ENCODE measurements at places on chromosomes 2 and 18.

DNA sequence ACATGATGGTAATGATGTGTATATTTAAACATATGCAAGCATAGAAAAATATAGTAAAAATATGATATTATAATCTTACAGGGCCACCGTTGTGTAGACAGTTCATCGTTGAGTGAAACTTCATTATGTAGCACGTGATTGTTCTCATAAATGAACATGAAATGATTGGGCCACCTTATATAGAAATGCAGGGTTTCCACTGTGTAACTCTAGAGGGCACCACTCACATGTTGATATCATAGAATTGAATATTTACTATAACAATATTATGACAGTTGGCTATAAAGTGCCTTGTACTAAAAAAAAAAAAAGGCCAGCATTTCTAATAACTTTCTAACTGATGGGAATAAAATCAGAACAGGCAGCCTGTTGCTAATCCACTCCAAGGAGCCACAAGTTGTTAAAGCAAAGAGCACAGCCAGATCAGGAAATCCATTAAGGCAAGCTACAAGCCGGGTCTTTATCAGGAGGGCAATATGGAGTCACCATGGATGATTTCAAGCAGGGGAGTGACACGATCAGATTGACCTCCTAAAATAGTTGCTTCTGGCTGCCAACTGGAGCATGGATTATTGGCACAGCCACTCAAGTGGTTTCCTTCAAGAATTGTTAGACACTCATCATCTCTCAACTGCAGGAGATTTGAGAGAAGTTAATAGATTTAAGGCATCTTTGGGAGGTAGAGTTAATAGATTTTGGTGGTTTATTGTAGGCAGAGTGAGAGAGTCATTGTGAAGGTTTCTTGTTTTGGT lies 16.7 kb downstream of the IL1F10 start:
- no peak for DNase-seq

- DNase-seq = no peak
These were observed 45.1 kb downstream of the CCDC93 start for GRCh38 chr2:117968722-117969121.

DNA sequence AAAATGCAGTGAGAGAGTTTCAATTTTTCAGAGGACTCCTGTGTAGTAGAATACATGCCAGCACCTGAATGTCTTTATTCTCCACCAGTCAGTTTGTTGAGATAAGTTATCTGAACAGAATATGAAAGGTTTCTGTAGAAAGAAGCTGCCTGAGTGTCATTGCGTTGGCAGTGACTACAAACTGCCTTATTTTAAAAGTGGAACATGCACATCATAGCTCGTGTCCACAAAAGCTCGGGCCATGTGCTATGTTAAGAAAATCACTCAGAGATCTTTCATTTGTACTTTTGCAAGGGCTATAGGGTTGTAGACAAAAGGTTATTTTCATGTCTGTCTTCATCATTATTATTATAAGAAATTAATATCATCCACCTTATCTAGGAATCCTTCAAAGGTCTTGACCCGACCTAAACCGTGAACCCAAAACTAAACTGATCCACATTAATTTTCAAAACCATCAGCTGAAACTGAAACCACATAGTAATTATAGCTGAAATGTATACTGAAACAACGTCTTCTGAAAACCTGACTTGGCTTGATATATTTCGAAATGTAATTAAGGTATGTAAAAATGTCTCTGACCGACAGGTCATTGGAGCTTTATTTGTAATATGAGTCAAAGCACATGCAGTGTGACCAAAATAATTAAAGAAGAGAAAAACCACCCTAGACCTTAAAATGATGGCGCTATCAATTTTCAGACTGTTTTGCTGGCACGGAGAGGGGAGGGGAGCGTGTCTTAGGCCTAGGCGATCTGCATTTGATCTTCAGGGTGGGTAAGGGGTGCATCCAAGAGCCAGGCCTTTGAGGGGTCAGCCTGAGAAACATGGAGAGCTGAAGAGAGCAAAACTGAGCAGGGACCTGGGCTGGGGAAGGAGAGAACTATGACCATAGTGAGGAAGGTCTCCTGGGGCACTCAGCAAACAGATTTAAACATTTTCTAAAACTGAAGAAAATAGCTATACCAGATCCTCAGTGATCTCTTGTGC lies 232.1 kb downstream of the SOX11 start:
- no peak for DNase-seq

DNA sequence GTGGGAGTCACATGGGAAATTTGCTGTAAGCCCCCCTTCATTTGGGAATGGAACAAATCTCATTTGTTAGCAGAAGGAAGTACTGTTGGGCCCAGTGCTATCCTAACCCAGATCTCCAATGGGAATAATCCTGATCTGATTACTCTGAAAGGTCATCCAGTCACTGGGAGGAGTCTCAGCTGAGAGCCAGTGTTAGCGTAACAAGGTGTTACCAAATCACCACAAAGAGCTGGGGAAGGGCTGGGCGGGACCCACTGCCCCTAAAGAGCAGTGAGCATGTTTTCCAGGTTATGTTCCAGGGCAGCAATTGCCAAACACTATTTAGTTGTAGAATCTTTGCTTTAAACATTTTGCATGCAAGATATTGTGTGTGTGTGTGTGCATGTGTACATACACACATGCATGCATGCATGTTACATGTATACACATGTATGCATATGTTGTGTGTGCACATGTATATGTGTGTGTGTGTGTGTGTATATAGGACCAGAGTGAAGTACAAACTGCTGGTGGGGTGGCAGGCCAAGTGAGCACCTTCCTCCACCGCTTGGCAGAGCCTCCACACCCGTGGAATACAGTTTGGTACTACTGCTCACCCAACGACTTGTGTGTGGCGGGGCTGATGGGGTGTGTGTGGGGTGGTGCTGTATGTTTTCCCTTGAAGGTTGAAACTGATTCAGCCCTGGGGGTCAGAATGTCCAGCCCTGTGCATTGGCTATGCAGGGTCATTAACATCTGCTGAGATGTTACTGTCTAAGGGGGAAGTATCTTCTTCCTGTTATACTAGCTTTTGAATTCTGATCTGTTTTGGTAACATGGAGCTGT lies 15.2 kb downstream of the INPP5D start:
- DNase-seq = no peak

GRCh38 chr2:171956135-171956825 lies 34.0 kb downstream of the HAT1 start:
- DNase-seq = no peak

DNA sequence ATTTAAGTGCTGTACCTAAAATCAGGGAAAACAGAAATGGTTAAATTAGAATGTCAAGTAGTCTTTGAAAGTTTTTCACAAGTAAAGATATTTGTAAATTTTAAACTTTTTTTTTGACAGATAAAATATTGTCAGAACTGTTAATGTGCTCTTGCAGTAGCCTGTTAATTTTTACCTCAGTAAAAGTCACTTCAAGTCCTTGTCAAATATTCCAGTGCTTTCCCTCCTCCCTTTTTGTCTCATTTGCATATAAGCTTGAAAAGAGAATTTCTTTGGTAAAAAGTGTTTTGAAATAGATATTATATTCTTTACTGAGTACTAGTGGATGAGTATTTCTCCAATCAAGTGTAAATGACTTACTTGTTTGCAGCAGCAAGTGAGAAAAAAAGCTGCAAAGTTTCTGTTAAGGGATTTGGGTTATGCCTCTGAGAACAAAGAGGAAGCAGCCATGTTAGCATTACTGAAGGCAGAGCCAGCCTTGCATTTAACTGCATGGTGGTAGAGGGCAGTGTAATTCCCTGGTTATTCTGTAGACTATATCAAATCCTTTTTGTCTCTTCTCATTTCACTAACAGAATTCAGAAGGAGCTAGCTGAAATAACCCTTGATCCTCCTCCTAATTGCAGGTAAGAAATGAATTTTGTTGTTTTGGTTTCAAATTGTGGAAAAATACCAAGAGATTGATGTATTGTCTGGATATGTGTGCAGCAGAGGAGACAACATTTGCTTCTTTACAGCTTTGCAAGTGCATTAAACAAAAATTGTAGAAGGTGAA lies 3.2 kb downstream of the UBE2E3 start:
- no peak for DNase-seq

GRCh38 chr2:28411956-28412609 lies 19.4 kb downstream of the FOSL2 start:
- no peak for DNase-seq

- DNase-seq = no peak
These were observed 11.5 kb upstream of the RTN4 start for GRCh38 chr2:55061523-55062344.

DNA sequence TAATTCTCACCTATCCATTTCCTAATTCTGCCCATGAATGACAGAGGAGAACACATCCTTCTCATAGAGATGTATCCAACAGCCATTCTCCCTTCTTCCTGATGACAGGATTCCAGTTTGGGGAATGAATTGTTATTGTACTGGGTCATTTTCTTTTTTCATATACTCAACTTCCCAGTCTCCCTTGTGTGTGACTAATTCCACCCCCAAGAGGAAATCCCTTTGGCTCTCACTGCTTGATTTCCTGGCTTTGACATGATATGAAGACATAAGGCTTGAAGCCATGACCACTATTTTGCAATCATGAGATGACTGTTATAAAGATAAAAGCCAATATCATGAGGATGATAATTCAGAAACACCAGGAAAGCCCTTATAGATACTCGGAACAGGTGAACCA lies 384.7 kb upstream of the ACVR2A start:
- no peak for DNase-seq

GRCh38 chr2:102041351-102041750 lies 49.6 kb downstream of the IL1R2 start:
- DNase-seq = no peak

DNA sequence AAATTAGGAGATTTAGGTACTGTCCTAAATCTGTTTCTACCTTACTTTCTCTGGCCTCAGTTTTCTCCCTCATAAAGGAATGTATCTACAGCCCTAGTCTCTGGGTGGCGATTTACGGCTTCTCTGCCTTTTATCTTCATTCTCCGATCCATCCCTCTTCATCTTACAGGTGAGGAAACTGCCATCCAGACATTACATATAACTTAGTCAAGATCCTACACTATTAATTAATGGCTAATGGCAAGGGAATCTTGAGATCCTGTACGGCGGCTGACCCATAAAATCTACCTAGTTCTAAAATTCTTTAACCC lies 386 bp upstream of the YIPF4 start:
- no peak for DNase-seq

DNA sequence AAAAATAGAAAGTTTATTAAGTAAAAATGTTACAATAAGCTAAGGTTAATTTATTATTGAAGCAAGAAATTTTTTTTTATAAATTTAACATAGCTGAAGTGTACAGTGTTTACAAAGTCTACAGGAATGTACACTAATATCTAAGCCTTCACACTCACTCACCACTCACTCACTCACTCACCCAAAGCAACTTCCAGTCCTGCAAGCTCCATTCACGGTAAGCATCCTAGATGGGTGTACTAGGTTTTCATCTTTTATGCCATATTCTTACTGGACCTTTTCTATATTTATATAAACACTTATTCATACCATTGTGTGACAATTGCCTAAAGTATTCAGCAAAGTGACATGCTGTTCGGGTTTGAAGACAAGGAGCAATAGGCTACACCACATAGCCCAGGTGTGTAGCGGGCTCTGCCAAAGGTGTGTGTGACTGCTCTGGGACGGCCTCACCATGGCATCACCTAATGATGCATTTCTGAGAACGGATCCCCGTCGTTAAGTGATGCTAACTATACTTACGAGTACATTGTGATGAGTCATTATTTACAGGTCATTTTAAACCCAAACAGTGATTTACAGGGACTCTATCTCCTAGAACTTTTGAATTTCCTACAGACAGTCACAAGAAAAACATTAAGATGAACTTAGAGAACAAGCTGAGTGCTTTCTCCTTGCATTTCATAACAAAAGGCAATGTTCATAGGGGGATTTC lies 76.3 kb upstream of the ID2 start:
- no peak for DNase-seq

GRCh38 chr2:142602418-142602989 lies 275.0 kb upstream of the KYNU start:
- no peak for DNase-seq

DNA sequence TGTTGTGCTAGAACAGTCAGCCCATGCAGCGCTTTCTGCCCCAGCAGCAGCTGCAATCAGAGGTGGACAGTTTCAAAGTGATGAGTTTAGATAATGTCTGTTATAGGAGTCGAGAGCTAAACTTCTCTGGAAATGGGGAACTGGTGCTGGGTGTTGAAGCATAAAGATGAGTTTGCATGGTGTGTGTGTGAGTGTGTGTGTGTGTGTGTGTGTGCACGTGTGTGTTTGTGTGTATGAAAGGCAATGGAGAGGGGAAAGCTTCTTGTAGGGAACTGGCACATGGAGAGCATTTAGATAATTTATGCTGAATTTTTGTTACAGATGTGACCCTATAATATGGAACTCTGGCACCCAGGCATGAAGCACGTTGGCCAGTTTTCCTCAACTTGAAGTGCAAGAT lies 22.7 kb downstream of the ICOS start:
- DNase-seq = no peak

GRCh38 chr2:55093381-55093780 lies 43.1 kb upstream of the RTN4 start:
- no peak for DNase-seq

DNA sequence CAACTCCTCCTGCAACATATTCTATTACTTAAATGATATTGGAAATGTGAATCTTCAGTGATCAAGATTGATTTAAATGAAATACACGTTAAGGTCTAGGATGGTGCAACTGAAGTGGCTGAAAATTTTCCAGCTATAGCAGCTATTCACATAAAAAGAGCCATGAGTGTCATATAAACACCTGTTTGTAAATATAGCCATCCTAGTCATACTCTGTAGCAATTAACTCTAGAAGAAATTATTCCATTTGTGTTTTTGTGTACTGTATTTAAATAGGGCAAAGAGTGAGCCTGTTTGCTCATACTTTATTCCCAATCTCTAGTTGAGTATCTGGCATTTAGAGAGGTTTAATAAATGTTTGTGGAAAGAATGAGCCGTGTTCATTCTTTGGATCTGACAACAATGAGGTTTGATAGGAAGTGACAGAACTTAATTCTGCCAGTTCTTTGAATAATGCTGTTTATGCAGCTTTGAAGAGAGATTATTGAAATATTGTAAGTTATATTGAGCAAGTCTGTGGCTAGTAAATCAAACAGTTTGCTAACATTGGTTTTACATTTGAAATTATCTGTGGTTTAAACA lies 49.7 kb downstream of the BABAM2 start:
- no peak for DNase-seq

- no peak for DNase-seq
These were observed 88.2 kb upstream of the LCLAT1 start for GRCh38 chr2:30358842-30359241.

DNA sequence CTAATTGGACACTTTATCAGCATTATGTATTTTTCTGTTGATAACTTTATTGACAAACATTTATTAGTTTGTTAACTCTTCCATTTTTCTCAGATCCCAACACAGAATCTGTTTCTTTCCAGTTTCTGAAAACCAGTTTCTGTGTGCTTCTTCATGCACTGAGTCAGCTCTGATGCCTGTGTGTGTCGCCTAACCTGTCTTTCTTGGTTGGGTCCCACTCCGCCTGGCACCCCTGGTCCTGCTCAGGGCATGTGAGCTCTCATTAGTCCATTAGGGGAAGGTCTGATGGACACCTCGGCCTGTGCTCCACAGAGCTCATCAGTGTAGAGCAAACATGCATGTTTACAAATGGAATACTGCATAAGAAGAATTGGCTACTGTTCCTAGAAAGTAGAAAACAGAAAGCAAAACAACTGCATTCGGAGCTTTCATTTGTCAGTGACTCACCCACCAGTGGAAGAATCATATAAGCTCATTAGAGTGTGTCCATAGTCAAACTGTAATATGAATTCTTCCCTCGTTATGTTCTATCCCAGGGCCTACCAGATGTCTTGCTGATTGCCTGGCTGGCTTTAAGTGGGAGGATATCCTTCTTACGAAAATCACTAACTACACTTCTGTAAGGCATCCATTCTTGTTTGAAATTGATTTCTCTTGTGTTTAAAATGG lies 137.7 kb downstream of the SNTG2 start:
- DNase-seq = no peak

GRCh38 chr2:8418721-8419120 lies 263.1 kb upstream of the ID2 start:
- no peak for DNase-seq

All from T1000 (cell line).